EH (cell line): ENCODE measurements at places on chromosomes 3 and 15.
A peak's percentile ranks its signal among the peaks of the same experiment; 100 is the strongest.

GRCh38 chr15:31866248-31866647 lies 164.1 kb upstream of the CHRNA7 start:
- DNase-seq, result no peak

DNA sequence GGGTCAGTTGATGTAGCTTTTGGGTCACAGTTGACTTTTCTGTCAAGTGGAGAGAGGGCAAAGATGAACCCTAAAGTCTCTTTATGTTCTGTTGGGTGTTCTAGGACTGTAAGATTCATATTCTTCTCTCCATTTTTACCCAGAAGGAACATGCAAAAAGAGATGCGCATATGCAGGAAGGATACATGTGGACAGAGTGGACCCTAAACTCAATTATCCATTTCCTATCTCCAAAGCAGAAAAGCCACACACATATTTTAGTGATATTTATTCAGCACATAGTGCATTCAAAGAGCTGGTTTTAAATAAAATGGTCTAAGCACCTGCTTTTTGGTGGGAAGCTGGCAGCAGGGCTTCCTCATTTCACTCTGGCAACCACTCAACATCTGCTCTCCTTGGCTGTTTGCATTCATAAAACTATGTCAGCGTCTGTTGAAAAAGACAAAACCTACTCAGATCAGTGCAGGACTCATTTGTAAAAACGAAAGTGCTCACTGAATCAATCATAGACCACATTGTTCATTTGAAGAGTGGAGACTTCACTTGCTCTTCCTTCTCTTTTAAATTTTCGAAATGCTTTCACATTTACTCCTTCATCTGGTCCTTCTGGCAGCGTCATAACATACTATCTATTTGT lies 96.6 kb downstream of the SEMA6D start:
- DNase-seq, result no peak

DNA sequence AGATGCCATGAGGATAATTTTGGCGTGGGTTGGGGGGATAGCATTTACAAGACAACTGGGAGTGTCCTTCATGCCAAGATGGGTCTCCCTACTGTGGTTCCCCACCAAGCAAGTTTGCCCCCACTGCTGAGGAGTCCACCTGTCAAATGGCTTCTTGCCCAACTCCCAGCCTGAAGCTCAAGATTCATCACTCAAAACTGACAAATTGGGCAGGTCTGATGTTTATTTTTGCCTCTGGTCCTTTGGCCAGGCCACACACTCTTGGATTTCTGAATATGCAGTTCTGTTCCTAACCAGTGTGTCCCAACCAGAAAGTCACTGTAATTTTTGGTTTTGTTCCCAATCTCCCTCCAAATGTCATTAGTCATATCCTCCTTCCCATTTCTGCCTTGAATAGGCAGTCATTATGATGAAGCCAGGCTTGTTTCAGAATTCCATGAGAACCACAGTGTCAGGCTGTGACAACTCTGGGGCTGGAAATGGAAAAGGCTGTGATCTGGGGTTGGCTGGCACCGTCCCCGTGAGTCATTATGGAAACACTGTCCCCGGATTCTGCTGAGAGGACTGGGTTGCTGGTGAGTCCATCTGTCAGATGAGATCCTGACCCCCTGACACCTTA lies 29.3 kb upstream of the MEF2A start:
- peak; percentile 96 for DNase-seq

DNA sequence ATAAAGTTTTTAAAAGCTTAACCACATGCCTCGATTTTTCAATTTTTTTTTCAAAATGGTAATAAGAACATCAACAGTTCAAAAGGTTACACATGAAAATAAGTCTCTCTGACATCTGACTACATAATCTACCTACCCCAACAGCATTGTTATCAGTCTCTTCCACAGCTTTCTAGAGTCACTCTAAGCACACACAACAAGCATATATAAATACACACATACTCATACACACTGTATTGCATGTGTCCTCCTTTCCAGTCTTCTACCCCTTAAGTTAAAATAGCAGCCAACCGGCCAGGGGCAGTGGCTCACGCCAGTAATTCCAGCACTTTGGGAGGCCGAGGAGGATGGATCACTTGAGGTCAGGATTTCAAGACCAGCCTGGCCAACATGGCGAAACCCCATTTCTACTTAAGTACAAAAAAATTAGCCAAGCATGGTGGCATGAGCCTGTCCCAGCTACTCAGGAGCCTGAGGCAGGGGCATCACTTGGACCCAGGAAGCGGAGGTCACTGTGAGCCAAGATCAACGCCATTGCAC lies 12.2 kb downstream of the TBL1XR1 start:
- DNase-seq, result no peak

GRCh38 chr3:146217324-146217723 lies 33.6 kb downstream of the PLSCR4 start:
- peak; percentile 55 for DNase-seq

GRCh38 chr3:186128158-186128557 lies 19.3 kb upstream of the ETV5 start:
- DNase-seq, result no peak

GRCh38 chr3:71512000-71512399 lies 71.5 kb downstream of the FOXP1 start:
- DNase-seq, result no peak

GRCh38 chr15:94620632-94621031 lies 389.3 kb downstream of the MCTP2 start:
- no peak for DNase-seq
